Stimulated activated CD8-positive, alpha-beta memory T cell treated with anti-CD3 and anti-CD28 coated beads, Interleukin-4, amount 100 ng/mL, for 24 hours (primary cell): ENCODE measurements at places on chromosomes 16 and 17.
A peak's percentile ranks its signal among the peaks of the same experiment; 100 is the strongest.

DNA sequence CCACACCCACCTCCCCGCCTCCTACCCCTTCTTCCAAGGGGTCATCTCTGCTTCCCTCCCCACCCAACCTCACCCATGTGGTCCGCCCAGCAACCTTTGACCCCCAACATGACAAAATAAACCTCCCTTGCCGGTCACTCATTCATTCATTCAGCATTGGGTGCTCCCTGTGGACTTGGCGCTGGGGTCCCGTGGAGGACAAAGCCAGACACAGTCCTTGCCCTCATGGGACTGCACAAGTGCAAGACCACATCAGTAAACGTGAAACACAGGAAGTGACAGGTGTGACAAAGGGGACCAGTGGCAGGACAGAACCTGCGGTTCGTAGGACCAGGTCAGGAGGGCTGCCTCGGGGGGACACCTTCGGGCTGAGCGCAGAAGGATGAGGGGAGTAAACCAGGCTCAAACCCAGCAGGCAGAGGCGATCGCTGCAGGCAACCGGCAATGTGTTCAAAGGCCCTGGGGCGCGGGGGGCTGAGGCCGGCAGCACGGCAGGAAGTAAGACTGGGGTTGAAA lies 185.4 kb downstream of the SEC14L1 start:
- DNase-seq = no peak

DNA sequence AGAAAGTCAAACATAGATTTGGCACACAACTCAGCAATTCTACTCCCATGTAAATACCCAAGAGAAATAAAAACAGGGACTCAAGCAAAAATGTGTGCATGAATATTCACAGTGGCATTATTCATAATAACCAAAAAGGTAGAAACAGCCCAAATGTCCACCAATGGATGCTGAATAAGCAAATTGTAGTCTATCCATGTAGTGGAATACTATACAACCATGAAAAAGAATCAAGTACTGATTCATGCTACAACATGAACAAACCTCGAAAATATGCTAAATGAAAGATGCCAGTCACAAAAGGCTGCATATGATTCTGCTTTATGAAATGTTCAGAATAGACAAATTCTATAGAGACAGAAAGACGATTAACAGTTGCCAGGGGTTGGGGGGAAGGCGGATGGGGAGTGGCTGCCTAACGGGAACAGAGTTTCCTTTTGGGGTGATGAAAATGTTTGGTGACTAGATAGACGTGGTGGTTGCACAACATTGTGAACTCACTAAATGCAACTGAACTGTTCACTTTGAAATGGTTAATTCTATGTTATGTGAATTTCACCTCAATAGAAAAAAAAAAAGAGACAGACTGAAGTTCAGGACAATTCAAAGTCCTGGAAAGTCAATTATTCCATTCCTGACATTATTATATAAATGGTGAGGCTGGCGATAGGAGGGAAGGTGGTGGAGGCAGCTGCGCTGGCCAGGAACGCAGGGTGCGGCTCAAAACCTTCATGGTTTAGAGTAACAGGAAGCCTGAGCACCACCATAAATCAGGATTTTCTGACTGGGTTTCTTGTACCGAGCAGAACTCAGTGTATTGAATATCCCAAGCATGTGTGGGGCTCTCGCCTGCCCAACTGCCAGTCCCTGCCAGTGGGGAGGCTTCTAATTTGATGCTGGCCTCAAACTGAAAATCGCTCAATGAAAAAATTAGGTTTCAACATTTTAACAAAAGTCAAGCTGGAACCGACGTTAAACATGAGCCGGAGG lies 300.9 kb downstream of the C16orf95 start:
- DNase-seq = no peak

DNA sequence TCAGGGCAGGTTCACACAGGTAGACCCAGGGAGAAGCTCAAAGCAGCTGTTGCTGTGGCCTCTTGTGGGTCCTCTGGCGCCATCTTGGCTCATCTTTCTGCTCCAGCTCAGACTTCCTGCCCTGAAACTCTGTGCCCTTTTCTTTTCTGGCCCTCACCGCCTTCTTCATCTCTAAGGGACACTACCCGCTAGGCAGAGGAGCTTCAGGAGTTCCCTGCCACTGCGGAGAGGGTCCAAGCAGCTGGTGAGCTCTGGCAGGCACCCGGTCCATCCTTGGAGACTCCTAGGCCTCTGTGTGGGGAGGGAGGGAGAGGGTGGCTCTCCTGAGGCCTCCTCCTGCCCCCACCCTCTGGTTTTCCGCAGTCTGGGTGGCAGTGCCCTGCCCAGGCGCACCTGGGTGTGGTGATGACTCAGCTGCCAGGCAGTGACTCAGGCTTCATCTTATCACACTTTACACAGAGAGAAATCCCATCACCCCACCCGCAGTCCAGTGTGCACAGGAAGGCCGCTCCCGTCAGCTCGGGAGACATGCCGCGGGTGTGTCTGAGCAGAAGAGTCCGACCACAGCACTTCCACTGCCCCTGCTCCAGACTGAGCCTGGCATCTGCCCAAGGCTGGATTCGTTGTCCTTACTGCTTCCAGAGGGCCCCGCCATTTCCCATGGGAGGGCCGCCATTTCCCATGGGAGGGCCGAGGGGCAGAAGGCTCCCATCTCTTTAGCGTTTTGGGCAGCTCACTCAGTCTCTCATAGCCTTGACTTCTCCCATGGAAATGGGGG lies 7.3 kb downstream of the NT5C start:
- peak; percentile 41 for DNase-seq

DNA sequence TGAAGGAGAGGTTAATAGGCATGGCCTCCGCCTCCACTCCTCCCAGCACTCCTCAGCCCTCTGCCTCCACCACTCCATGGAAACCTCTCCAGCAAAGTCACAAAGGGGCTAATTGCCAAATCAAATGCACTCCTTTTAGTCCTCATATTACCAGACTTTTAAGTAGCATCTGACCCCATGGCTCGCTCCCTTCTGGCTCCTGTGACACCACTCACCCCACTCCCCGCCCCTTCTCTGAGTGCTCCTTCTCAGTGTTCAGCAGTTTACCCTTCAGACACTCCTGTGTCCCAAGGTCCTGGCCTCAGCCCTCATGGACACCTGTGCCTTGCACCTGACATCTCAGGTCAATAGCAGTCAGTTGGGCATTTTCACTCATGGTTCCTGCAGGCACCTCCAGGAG lies 243.5 kb upstream of the CCL2 start:
- no peak for DNase-seq

- peak; percentile 69 for DNase-seq
Observed at GRCh38 chr17:80008383-80008840, 27.3 kb downstream of the TBC1D16 start.

- no peak for DNase-seq
Observed at GRCh38 chr17:72719206-72719577, 373.3 kb downstream of the SLC39A11 start.

DNA sequence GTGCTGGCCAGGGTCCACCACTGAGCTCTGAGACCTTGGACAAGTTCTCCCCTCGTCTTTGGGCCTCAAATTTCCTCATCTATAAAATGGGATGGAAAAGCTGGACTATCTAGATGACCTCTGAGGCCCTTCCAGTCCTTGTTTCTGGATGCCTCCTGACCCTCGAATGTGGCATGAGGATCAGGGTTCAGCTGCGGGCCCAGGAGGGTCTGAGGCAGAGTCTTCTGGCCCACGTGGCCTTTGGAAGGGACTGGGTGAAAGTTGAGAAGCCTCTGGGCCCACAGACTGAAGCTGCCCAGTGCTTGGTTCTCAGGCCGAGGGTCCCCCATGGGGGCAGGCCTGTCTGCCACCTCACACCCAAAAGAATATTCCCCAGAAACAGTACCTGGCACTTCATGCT lies 16.9 kb upstream of the MRPS23 start:
- no peak for DNase-seq

DNA sequence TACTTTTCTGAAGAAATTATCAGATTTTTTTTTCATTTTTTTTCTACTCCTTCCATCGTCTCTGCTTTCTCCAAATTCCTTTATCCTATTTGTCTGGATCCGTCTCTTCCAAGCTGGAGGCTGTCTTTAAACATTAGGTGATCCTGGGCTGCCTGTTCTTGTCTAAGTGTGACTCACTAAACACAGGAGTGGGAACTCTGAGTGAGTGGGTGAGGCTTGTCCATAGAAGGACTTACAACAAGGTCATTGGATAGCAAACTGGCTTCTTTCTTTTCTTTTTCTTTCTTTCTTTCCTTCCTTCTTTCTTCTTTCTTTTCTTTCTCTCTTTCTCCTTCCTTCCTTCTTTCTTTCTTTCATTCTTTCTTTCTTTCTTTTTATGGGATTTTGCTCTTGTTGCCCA lies 18.2 kb downstream of the ALOX15 start:
- DNase-seq = no peak

DNA sequence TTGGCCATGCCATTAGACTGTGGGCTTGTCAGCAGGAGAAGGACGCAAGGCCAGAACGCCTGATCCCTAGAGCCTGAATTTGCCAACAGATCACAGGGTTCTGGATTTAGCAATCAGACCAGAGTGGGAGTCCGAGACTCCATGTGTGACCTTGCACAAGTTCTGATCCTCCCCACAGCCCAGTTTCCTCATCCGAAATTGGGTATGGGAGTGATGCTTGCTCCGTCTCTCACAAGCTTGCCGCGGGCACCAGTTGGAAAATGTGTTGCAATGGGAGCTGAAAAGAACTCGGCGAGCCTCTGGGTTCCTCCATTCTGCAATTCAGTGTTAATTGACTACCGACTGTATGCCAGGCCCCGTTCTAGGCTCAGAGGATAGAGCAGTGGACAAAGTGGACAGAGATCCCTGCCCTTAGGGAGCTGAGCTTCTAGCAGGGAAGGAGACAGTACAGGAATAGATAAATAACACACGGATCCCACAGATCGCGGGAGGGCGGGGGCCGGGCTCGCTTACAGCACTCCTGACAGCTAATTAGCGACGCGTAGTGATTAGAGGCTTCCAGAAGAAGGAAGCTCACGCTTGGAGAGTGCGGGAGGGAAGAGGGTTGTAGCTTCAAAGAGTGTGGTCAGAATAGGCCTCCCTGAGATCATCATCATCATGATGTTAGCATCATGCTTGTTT lies 150.4 kb upstream of the CIBAR2 start:
- no peak for DNase-seq

DNA sequence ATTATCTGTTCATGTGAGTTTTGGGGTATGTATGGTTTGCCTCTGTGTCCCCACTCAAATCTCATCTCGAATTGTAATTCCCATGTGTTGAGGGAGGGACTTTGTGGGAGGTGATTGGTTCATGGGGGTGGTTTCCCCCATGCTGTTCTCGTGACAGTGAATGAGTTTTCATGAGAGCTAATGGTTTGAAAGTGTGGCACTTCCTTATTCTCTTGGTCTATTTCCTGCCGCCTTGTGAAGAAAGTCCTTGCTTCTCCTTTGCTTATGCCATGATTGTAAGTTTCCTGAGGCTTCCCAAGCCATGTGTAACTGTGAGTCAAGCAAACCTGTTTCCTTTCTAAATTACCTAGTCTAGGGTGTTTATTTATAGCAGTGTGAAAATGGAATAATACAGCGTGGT lies 128.1 kb upstream of the HS3ST4 start:
- DNase-seq = no peak

DNA sequence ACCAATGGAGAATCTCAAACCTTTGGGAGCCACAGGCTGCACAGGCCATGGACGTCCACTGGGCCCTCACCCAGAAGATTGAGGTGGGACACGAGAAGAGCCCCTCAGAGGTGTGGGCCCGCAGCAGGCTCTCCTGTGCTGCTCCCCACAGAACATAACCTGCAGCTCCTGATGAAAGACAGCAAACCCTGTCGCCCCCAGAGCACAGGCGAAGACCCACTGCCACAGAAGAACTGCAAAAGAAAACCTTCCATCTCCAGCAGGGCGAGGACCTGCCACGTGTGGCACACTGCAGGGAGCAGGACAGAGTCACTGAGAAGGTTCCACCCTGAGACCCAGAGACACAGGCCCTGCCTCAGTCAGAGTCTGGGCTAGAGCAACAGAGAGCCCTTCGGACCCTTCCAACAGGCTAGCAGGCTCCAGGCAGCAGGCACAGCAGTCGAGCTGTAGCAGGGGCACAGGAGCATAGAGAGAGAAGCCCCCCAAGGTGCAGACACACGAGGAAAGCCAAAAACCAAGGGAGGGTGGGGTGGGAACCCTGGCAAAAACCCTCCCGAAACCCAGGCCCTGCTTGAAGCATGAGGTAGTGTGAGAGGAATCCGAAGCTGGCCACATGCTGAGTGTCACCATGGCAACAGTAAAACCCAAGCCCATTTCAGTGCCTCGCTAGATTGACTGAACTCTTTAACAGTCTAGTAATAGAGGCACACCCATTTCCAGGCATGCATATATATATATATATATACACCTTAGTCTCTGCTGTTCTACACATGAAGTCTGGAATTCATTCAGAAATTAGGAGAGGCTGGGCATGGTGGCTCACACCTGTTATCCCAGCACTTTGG lies 60.0 kb upstream of the CHMP6 start:
- no peak for DNase-seq

DNA sequence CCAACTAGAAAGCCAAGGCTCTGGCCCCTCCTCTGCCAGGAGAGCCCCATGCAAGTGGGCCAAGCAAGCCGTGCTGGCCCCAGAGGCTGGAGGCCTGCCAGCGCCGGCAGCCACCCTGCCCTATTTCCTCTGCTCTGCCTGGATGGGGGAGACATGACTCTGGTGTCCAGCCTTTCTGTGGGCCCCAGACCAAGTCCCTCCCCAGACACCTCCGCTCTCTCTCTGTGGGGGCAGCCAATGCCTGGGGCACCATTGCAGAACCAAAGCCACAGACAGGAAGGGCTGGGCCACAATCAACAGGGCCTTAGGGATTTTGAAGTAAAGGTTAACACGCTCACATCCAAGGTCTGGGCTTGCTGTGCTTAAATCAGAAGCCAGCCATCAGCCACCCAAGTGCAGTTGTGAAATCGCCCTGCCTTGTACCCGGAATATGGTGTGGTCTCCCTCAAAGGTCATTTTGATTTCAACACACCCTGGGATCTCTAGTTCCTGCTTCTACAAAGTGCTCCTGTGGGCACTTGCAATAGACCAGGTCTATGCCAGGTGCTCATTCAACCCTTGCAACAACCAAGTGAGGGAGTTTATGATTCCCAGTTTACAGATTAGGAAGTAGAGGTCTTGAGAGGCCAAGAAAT lies 63.5 kb upstream of the TEX2 start:
- no peak for DNase-seq

GRCh38 chr16:75263291-75263962 lies 12.0 kb upstream of the BCAR1 start:
- no peak for DNase-seq

- DNase-seq = no peak
Observed at GRCh38 chr17:78390241-78391050, 12.0 kb downstream of the PGS1 start.

DNA sequence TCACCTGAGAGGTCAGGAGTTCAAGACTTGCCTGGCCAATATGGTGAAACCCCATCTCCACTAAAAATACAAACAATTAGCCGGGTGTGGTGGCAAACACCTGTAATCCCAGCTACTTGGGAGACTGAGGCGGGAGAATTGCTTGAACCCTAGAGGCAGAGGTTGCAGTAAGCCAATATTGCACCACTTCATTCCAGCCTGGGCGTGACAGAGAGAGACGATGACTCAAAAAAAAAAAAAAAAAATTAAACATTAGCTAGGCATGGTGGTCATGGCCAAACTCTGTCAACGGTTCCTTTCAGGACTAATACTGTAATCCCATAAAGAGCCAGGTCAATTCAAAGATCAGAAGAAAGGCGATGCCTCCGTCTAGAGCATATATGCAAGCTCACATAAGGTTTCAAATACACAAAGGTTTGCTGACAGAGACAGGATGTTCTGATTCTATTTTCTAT lies 2.4 kb downstream of the RNF157 start:
- no peak for DNase-seq
